T-helper 2 cell (primary cell): ENCODE measurements at places on chromosomes 13 and 19.

DNA sequence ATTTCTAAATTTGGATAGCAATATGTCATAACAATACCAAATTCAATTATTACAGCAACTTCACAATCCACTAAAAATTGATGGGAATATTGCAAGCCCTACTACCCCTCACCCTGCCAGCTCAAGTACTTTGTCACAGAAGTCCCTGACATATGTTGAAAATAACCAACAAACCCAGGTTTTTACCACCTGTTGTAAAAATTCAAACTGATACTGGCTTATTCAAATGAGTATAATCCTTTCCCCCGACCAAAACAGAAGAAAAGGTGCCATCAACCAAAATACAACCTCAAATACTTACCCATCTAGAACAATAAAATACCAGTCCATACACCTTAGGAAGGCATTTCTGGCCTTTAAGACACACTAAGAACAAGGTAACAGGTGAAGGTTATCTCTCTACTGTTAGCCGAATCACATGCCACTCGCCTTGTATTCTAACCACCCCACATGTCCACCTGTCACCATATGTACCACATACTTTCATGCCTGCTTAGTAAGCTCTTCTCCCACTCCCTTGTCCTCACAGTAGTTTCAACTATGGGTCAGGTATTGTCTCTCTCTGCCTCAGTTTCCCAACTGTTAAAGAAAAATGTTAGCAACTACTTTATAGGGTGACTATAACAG lies 53.1 kb downstream of the USP12 start:
- no peak for DNase-seq

DNA sequence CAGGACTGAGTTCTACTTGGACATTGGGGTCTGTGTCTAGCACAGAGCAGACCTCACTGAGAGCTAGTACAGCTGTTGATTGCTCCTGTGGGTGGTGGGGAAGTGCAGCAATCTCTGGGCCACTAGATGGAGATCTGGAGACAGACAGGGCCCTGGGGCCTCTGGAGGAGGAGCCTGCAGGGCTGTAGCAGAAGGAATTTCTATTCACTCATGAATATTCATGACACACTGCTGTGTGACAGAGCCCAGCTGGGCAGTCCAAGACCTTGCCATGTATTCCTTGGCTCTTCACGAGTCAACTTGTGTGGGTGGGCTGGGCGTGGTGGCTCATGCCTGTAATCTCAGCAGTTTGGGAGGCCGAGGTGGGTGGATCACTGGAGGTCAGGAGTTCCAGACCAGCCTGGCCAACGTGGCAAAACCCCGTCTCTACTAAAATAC lies 37.5 kb downstream of the SUGP2 start:
- no peak for DNase-seq

- DNase-seq: peak; percentile 74
These were observed 66.9 kb upstream of the DIAPH3 start for GRCh38 chr13:60230593-60230992.

GRCh38 chr19:51354103-51354741 lies 12.0 kb downstream of the ETFB start:
- DNase-seq: no peak

DNA sequence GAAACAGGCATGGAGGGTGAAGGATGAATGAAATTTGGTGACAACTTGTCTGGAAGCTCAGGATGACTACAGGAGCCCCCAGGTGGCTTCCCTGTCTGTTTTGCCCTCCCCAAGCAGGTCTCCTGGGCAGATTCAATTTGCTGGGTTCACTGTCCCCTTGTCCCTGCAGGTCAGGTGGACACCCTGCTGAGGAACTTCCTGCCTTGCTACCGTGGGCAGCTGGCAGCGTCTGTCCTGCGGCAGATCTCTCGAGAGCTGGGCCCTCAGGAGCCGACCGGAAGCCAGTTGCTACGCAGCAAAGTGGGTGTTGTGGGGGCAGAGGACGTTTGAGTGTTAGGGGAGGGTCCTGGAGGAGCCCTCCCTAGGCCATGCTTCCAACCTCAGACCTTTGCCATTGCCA lies 19.1 kb downstream of the PGLS start:
- no peak for DNase-seq

- DNase-seq: peak; percentile 69
These were observed 2.5 kb downstream of the LCP1 start for GRCh38 chr13:46179491-46179908.

DNA sequence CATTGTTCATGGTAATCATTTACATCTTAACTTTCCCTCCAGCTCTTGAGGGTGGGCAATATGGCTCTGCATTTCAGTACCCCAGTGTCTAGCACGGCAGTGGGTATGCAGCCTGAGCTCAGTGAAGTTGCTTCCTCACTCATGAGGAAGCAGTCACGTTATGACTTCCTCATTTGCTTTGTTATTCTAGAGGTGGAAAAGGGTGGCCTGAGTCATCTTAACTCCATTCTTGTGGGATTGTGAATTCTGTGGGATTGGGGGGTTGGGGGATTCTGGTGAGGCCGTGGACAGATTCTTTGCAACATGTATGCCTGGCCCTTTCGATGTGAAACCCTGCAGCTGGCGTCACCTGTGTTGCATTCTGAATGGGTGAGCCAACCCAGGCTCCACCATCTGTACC lies 406.7 kb upstream of the ZNF507 start:
- no peak for DNase-seq

DNA sequence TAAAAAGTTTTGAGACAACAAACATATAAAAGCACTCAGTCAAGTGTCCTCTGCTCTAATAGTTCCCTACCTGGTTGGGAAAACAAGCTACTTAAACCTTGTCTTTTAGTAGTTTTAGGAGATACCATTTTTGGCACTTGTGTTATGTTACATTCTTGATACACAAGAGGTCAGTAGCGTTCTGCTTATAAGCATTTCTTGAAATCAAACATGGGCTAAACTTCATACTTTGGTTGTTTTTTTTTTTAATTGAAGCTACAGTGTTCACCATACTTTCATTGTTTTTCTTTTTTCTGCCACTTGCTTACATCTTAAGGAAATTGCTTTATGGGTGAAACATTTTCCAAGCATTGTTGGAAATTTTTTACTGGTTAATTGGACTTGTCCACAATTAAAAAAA lies 12.9 kb downstream of the NHLRC3 start:
- DNase-seq: peak; percentile 57

DNA sequence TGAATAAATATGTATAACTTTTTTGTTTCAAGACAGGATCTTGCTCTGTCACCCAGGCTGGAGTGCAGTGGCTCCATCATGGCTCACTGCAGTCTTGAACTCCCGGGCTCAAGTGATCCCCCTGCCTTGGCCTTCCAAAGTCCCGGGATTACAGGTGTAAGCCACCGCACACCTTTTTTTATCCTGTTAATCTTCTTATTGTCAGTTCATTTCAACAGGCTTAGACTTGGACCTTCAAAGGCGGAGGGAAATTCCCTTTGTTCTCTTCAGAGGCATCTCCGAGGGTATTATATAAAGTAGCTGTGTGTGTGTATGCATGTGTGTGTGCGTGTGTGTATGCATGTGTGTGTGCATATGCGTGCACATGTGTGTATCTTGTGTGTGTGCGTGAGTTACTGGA lies 35.0 kb downstream of the SUGP2 start:
- DNase-seq: no peak
